ENCODE measurements at places on chromosomes 1 and 21.

DNA sequence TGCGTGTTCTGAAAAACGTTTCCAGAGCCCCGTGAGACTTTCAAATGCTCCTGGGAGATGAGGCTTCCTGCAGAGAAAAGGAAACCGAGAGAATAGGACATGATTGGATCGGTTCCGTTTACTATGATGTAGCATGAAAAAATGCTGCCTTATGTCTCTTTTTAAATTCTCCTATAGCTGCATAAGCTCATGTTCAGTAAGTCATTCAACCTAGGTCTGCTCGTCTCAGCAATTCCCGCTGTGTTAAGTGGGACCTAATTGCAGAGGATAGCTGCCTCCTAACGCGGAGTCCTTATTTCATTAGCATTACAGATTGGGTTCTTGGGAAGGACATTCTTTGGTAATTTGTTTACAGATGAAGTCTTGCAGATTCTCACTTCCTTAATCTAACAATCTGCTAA lies 165.3 kb downstream of the GALNT2 start:
- DNase-seq, result no peak

GRCh38 chr1:3642919-3643675 lies 6.8 kb downstream of the WRAP73 start:
- no peak for DNase-seq

DNA sequence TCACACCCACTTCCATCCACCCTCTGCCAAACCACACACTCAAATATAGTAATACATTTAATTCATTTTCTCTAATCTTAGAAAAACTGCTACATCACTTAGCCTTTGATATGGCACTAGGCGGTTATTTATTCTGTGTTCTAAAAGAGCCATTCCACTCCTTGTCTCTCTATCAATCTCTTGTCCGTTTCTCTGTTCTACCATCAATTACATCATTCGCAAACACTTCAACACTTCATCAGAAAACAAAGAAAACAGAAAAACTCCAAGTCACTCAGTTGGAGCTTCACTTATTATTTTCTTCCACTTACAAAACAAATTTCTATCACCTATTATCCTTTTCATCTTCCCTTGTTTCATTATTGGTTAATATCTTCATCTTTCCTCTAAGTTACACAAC lies 1523.0 kb downstream of the KCNT2 start:
- no peak for DNase-seq

DNA sequence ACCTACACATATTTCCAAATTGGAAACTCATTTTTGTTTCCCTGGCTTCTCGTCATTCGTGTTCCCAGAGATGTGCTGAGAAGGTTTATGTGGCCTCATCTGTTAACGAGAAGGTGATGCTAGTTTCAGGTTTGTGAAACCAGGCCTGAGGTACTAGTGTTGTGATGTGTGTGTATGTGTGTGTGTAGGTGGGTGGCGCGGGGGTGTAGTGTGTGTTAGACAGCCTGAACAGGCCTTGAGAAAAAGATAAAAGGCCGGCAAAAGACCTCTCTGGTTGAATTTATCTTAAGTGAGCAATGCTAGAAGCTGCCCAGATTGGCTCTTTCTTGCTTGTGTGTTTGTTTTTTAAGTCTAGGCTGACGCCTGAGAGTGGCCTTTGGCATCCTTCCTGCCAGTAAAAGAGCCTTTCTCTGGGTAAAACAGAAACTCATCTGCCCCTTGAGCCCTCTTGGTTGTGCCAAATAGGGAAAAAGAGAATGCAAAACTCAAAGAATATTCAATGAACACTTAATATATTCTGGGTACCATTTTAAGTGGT lies 65.8 kb upstream of the HSD17B7 start:
- no peak for DNase-seq

- DNase-seq, result no peak
These were observed 140.5 kb downstream of the SLC44A5 start for GRCh38 chr1:75470448-75470847.

- DNase-seq, result no peak
These were observed 41.3 kb downstream of the DYRK1A start for GRCh38 chr21:37407719-37408420.

Measured in brain pericyte (primary cell).